ENCODE measurements at places on chromosomes 6 and 20.
A peak's percentile ranks its signal among the peaks of the same experiment; 100 is the strongest.

DNA sequence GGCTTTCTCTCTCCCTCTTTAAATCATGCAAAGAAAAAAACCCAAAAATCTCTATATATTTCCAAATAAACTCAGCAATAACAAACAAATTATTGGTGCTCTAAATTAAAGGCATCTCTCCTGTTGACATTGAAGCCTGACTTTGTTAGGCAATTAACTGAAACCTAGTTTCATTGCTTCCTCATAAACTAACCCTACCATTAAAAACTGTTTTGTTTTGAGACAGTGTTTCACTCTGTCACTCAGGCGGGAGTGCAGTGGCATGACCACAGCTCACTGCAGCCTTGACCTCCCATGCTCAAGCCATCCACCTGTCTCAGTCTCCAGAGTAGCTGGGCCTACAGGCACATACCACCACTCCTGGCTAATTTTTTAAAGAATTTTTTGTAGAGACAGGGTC is 34.9 kb downstream of the PIGU start:
- no peak for DNase-seq

DNA sequence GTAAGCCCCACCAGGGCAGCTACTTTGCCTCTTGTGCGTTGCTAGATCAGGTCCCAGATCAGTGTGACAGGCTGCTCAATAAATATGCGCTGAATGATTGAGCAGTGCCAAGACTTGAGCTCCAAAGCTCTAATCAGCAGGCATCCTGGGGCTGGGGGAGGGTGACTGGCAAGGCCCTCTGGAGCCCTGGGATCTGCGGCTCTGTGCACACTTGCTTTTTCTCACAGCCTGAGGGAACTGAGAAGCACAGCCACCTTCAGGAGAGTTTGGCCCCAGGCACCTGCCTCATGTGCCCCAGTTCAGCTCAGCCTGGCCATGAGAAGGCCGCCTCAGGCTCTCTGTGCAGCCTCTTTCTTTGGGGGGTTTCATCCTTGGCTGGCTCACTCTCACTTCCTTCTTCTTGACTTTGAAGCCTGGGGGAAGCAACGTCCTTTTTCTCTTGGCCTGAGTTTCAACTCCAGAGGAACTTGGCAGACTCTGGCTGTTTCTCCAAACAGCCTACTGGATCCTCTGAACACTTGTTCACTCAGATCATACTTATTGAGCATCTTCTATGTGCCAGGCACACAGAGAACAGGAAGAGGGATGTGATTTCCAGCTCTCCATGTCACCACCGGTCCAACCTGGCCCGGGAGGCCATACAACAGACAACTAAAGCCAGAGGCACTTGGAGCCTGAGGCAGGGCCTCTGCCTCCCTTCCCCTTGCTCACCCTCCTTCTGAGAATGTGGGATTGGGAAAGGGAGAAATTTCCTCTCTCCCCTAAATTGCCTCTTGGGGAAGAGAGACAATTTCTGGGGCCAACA is 114.0 kb downstream of the VEGFA start:
- DNase-seq, result no peak

DNA sequence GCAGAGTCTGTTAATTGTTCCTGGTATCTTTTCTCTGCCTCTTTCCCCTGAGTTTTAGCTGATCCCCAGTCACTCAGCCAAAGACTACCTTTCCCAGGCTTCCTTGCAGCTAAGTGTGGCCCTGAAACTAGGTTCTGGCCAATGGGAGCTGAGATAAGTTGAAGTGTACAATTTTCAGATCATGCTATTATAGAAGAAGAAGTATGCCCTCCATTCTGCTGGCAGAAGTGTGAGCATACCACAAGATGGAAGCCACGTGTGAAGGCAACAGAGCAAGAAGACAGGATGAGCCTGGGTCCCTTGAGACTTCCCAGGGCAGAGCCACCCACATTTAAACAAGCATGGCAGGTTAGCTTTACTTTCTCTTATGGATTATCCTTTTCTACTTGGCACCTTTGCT is 273.2 kb downstream of the HIVEP2 start:
- no peak for DNase-seq

- no peak for DNase-seq
Observed at GRCh38 chr6:154888421-154889295, 106.5 kb upstream of the TIAM2 start.

DNA sequence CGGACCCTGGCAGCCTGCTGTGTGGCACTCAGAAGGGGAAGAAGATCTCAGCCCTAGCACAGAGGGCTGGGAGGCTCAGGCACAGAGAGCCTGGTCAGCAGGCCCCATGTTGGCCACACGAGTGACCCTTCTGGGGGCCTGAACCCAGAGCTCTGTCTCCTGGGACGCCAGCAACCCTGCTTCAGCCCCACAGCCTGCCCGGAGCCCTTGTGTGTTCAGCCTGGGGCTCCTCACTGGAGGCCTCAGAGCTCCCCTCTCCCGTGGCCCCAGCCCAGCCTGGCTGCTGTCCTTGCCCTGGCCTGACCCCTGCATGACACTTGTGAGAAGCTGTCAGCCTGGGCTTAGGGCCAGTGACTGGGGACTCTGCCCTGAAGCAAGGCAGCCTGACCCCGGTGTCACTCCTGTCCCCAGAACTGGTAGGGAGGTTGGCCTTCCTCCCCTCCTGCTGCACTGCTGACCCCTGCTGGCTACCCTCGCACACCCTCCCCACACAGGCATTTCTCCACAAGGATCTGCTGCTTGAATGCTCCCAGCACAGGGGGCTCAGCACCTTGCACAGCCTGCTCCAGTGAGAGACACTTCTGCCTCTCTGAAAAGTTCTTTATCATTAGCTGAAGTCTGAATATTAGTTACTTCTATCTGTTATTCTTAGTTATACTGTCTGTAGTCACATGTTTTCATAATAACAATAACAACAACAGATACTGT is 15.4 kb upstream of the IP6K3 start:
- peak; percentile 39 for DNase-seq

GRCh38 chr6:163356324-163356723 is 58.2 kb upstream of the QKI start:
- no peak for DNase-seq

DNA sequence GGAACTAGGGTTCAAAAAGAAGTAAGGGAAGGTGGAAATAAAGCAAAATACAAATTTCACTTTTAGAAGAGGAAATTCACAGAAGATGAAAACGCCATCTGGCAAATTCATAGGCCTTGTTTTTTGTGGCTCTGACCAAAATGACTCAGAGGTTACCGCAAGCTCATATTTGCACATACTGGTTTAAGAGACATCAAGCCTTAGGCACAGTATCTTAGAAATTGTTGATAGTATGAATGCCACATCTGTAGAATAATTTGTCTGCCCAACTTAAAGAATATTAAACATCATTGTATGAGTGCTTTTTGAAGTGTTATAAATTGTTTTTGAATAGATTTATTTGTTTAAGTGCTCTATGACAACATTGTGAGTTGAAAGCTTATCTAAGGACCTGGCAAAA is 10.6 kb downstream of the TAAR1 start:
- peak; percentile 70 for DNase-seq

GRCh38 chr6:120875900-120876299 is 458.4 kb downstream of the TBC1D32 start:
- no peak for DNase-seq

DNA sequence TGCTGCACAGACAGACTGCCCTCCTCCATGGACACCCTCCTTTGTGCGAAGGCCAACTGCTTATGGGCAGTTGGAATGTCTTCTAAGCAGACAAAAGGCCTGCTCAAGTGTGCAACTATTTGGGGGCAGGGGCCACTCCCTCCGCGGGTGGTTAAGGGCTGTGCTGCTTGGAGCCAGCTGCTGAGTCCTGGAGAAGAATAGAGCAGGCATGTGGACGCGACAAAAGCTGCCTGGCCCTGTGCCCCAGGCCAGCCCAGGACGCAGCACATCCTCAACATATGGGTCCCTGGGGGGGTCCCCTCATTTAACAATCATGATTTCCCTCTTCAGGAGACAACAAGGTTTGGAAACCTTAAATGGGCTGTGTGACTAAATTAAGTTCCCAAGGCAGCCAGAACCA is 45.5 kb upstream of the ENTPD6 start:
- DNase-seq, result no peak
